ENCODE measurements at places on chromosomes 4 and X.

GRCh38 chr4:176781739-176782100, 11.0 kb downstream of the VEGFC start:
- no peak for DNase-seq
- no peaks in the 10 kb centered on the region for H3K36me3 ChIP-seq
- no peaks in the 10 kb centered on the region for H3K27me3 ChIP-seq
- no peak overlapping the region for H3K4me3 ChIP-seq
- H3K27ac ChIP-seq: no peak overlapping the region
- H3K4me1 ChIP-seq: peaks cover 3% of the 10 kb centered on the region

DNA sequence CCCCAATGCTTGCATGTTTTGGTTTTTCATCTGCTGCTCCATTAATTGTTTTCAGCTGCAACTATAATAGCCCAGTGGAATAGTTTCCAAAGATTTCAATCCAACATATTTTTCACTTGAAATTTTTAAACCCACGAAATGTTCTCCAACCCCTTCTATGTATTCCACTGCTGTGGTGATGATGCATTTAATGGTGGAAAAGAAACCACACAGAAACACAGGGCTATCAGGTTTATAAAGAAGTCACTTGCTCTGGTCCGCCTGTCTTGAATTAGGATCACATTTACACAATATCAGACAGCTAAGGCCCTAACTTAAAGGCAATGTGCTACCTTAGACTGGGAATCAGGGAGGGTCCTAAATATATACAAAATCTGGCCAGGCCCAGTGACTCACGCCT, 35.0 kb downstream of the OPHN1 start:
- H3K4me3 ChIP-seq: no peak overlapping the region
- no peak for DNase-seq
- peaks cover 12% of the 10 kb centered on the region for H3K36me3 ChIP-seq
- no peak overlapping the region for H3K27ac ChIP-seq
- peaks cover 9% of the 10 kb centered on the region for H3K4me1 ChIP-seq

GRCh38 chr4:166165829-166166420, 292.9 kb downstream of the TLL1 start:
- no peaks in the 10 kb centered on the region for H3K36me3 ChIP-seq
- peak; percentile 40 for DNase-seq
- H3K27ac ChIP-seq: no peak overlapping the region
- H3K27me3 ChIP-seq: no peaks in the 10 kb centered on the region

DNA sequence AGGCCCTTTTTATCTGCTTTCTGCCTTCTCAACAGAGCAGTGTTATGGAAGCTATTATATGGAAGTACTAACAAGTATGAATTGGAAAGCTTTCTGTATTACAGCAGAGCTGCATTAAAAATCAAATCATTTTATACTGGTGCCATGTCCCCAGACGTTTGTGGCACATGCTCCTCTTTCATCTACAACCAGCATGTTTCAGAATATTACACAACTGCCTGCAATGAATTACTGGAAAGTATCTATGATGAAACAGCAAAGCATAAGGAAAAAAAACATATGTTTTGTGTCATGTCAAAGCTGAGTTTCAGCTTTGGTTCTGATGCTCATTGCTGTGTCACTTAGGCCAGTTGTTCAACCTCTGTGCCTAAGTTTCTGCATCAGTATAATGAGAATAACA, 576.8 kb downstream of the GBA3 start:
- H3K27ac ChIP-seq: no peak overlapping the region
- no peak for DNase-seq
- no peak overlapping the region for H3K4me3 ChIP-seq
